ENCODE measurements at places on chromosomes 7 and 10.
A peak's percentile ranks its signal among the peaks of the same experiment; 100 is the strongest.

GRCh38 chr10:120385992-120386391 is 71.0 kb upstream of the PLPP4 start:
- DNase-seq = no peak

DNA sequence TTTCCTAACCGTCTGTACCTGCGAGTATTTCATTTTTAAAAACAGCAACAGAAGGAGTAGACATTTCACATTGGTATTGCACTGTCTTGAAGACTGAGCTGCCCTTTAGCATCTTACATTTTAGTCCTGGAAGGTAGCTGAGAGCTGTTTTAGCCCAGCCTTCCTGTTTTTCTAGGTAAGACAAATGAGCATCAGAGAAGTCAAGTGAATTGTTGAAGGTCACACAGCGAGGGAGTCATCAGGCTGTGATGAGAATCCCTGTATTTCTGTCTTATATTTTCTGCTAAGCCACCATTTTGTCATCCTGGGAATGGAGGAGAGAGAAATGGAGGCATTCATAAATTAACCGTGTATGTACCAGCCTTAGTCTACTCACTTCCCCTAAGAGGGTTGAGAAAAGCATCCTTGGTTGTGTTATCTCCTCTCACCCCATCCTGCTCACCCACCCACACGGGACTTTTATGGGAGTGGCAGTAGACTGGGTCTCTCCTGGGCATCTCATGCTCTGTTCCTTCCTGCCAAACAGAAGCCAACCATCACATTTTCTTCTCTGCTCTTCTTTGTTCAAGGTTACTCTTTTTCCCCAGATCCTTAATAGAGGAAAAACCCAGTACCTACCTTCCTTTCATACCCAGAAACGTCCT is 8.5 kb downstream of the RBM20 start:
- no peak for DNase-seq

- DNase-seq = no peak
These were observed 18.6 kb downstream of the LRMDA start for GRCh38 chr10:75450075-75450445.

DNA sequence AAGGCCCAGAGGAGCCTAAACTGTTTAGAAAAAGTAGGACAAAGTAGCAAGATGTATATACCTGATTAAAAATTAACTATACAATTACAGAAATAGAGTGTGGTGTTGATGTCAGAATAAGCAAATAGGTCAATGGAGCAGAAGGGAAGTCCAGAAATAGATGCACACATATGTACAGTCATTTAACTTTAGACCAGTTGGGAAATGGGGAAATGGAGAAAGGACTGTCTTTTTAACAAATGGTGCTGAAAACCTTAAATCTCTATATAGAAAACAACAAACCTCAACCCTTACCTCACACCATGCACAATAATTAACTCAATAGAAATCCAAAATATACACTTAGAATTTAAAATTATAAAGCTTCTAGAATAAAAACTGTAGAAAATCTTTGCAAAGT is 72.2 kb downstream of the CH25H start:
- peak; percentile 69 for DNase-seq

DNA sequence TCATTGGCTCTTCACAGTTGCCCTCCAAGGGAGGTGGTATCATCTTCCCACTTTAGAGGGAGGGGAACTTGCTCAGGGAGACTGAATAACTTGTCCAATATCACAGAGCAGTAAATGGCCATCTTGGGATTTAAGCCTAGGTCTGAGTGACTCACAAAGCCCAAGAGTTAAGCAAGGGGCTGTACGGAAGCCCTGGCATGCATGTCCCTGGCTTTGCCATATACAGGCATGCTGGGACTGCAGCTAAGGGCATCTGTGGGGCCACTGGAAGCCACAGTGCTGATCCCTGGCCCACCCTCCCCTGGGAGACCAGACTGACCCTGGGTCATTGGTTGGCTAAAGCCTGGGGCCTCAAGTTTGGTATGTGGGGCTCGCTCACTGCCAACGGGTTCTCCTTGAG is 3.1 kb downstream of the VSIR start:
- DNase-seq = peak; percentile 73

DNA sequence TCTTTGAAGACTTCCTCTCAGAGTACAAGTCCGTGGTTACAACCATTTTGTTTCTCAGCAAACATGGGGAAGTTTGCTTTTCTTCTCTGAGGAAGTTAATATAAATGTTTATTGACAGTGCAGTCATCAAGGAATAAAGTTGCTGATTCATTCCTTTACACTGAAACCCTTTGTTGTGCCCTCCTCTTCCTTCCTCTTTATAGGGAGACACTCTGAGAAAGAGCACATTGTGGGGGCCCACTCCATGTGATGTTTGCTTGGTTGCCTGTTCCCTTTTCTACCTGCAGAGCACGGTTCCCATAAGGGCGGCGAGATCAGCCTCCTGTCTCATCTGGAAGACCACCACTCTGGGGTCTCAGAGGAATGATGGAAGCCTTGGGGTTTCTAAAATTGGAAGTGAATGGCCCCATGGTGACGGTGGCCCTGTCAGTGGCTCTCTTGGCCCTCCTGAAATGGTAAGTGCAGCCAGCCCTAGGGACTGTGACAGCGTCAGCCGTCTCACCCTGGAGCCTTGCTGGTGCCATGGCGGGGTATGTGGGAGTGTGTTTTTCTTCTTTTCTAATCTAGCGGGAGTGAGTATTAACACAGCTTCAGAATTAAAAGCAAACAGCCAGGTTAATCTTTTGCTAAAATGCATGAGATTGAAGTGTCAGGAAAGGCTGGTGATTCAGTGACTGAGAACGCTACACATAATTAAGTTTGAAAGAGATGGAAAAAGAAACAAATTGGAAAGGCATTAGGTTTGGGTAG is at the start of gene TBXAS1:
Gene TBXAS1, plus strand, starts transcription at position 240 of the 750 bp plus-strand sequence. Its CDS starts 127 bp downstream, at position 367.
- DNase-seq = peak; percentile 85

DNA sequence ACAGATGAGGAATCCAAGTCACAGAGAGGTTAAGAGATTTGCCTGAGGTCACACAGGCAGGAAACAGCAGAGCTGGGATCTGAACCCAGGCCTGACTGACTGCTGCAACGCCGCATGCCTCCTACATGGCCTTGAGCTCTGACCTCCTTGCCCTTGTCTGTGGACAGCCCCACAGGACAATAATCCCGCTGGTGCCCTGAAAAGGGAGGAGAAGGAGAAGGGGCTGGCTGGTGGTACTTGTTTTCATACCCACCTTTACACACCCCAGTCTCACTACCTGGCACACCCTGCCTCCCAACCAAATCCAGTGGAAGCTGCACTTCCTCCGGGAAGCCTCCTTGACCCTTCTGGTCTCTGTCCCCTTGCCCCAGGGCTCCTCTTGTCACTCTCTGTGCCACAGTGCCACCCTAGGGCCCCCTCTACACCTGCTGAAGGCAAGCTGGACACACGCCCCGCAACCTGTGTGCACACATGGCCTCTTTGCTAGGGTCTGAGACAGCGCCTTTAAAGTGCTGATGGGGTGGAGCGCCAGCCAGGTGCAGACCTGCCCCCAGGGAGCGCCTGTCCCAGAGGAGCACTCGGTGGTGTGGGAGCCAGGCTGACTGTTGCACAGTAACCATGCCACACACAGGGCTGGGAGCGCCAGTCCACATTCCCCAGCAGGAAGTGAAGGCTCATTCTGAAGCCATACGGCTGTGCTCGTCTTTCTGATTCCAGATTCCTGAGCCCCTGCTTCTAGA is 38.6 kb downstream of the ZCCHC24 start:
- DNase-seq = no peak

GRCh38 chr7:1669954-1670893 is at the start of gene ELFN1:
TSS of gene ELFN1 (plus strand) at chr7:1670277. CDS start at chr7:1744597, 74,320 bp downstream.
- no peak for DNase-seq

DNA sequence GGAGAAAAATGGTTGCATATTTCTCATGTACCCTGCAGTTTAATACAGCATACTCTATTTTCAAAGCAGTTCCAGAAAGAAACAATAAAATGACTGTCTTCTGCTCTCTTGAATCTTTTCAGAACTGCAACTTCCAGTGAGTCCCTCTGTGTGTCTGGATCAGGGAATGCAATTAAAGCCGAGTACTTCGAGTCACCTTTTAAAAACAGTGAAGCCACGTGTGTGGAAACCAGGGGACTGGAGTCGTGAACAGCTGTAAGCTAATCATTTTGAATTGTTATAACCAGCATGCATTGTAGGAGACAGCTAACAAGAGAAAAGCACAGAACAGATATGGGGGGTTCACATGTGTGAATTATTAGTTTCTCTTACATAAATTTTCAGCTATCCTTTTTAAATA is 109.1 kb downstream of the CPED1 start:
- DNase-seq = no peak

DNA sequence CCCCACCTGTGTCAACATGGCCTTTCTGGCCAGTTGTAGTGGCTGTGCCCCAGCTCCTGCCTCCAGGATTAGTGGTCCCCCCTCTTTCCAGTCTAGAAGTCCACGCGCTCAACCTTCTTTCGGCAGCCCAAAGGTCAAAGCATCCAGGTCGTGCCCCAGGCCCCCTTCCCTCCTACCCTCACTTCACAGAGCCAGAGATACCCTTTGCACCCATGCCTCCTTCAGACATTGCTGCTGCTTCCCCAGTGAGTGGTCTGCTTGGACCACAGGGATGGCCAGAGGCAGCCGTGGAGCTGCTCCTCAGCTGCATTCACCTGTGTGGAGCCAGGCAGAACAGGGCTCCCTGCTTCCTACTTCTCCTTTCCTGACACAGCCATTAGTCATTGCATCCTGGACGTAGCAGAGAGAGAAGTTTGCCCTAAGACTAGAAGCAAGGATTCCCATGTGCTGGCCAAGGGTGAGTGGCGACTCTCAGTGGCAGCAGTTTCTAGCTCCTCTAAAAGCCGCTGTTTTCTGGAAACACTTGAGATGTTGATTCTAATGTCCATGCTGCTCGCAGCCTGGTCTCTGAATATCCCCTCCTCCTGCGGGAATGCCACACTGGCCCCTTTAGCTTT is 243.1 kb upstream of the SHH start:
- DNase-seq = no peak

GRCh38 chr10:77763453-77764430 is 126.1 kb upstream of the KCNMA1 start:
- DNase-seq = no peak

GRCh38 chr7:131370523-131370968 is 42.9 kb downstream of the MKLN1 start:
- no peak for DNase-seq

DNA sequence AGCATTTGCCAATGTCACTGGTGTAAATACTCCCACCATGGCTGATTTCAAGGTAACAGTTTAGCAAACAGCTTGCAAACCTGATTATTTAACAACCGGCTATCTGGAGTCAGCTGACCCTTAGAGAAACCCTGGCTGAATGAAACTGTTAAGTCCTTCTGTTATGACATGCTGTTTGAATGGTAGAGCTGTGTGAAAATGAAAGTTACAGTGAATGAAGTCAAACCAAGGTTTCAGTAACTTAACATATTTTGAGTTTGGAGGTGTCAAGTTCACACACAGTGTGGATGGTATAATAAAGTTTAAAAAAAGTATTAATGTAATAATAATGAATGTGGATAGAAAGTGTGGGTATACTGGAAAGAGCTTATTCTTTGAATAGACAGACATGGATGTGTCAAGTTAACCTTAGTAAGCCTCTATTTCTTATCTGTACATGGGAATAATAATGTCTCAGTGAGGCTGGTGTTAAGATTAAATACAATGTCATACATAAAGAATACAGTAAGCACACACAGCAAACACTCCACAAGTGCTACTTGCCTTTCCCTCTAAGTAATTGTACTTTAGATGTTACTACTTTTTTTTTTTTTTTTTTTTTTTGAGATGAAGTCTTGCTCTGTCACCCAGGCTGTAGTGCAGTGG is 150.4 kb downstream of the TAX1BP1 start:
- DNase-seq = no peak

- DNase-seq = no peak
These were observed 3.6 kb upstream of the CDH23 start for GRCh38 chr10:71392791-71393781.

DNA sequence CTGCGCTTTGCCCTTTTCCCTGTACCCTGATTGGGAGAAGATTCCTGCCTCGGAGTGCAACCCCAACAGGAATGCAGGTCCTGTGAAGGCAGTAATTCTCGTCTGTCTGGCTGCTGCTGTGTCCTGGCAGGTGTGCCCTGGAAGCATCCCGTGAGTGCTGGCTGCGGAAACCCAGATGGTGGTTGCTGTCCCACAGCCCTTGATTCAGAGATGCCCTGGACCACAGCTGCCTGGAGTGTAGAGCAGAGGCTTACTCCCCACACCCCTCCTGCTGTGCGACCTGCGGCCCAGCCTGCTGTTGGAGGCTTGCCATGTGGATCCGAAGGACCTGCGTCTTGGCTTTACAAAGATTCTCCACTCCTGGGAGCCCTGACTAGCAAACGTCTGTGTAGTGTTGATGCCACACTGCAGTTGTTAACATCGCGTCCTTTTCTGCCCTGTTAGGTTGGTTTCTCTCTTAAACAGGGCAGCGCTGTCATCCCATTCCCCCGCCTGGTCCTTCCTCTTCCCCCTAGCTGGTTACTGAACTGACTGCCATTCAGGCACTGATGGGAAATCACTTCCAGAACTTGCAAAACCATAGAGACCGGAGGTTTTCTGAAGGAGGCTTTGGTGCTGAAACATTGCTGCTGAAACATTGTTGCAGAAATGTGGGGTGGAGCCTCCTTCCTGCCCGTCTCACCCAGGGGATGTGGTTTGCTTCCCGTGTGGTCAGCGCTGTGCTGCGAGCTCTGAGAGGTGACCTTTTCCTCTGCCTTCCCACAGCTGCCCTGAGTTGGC is 53.3 kb downstream of the DNAJB6 start:
- peak; percentile 85 for DNase-seq

DNA sequence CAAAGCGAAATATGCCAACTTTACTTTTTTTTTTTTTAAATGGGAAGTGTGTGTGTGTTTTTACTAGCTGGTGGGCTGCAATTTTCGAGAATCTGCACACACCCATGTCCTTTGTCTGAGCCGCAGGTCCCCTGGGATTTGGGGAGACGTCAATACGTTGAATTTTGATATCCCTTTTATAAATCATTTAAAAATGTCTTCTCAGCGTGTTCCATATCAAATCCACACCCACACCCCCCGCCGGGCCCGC is 404 bp upstream of the FMC1 start:
- no peak for DNase-seq

DNA sequence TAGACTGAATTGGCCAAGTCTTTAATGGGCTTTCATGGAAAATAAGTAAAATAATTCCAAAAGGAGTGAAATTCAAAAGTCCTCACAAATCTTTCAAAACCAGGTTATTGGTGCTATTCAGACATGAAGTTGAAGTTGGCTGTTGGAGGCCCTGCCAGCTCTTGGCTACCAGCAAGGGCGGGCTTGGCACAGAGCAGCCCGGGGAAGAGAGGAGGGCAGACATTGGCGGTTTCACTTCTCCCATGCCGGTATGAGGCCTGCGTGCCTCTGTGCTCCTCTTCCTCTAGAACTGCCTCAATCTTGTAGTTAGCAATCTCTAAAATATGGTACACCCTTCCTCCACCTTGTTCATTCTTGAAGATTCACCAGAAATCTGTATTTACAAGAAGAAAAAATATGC is 16.4 kb upstream of the NPS start:
- no peak for DNase-seq

- no peak for DNase-seq
These were observed 828 bp upstream of the KEL start for GRCh38 chr7:142962991-142963390.
